Activated naive CD4-positive, alpha-beta T cell treated with Interleukin-2 at 50 U/mL for 16 hours (primary cell): ENCODE measurements at places on chromosomes 4 and X.
A peak's percentile ranks its signal among the peaks of the same experiment; 100 is the strongest.

DNA sequence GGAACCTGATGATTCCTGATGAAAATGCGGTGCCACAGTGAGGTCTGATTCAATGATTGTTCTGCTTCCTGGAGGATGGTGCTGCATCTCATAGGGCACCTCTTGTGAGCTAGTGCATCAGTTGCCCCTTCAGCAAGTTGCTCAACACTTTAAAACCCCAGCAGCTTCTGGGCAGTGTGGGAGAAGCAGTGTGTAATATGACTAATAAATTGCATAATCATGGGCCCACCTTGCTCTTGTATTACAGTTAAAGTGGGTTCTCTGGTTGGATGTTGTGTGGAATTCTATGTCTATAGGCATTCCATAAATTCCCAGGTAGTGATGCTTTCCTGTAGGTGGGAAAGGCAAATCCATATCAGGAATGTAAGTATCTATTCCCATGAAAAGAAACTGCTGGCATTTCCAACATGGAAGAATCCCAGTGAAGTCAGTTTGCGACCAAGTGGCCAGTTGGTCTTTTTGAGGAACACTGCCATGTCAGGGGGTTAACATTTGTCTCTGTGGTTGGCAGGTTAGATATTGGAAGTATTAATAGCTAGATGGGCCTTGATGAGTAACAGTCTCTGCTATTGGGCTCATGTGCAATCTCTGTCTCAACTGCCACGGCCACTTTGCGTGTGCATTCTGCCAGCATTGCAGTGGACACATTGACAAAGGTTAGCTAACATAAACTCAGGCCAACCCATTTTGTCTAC, 121.1 kb upstream of the OTUD4 start:
- no peak for DNase-seq

DNA sequence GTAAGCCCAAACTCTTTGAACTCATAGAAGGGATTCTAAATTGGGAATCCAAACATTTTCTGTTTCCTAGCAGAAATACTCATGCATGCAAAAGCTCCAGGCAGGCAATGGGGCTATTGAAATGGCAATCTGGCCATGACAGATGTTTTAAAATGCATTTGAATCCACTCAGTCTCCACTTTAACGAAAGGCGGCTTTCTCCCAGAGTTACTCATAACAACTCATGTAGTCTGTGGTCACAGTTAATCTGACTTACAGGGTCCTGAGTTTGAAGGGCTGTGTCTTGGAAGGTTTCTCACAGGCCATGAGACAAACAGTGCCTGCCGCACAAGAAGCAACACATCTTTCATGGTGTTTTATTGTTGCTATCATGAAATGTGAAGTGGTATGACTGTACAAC, 185.7 kb downstream of the AMELX start:
- DNase-seq: no peak

DNA sequence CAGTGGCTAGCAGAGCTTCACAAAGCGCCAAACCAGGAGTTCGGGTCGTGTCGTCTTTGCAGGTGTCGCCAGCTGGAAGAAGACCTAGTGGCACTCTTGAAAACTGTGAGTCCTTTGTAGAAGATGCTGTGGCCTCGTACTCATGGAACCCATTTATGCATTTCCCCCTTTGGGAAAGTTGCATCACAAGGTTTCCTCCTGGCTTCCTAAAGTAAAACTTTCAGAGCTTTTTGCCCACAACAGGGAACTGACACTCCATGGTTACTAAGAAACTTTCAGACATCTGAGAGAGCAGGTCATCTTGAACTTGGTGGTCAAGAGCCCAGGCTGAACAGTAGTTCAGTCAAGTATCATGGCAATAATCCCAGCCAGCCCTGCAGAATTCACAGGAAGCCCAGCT, 15.9 kb upstream of the NOCT start:
- DNase-seq: no peak

DNA sequence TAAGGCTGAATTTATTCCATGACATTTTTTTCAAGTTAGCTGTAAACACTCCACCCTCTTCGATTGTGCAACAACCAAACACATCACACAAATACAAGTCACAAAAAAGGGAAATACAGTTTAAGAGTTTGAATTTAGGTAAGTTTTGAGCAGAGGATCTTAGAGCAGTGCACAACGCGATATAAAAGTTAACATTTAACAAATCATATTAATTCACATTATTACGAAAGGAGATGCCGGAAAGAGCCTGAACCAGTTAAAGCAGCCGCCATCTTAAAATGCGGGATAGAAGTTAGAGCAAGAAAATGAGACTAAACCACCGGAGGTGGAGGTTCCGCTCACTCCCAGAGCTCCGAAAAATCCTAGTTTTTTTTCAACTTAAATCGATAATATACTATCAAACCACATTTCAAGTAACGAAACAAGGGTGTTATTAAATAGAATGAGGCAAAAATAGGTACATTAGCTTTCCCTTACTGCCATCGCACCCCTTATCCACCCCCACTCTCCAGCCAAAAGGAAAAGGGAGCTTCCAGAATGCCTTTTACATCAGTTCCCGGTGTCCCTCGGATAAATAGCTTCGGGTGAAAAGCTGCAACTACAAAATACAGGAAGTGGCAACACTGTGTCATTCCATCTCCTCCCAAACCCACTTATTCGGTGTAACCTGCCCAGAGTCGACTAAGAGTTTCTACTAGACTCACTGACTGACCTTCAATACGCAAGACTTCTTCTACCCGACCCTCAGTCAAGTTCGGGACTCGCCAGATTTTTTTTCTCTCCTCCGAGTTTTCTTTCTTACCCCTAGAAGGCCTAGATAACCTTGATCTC, 1.9 kb downstream of the UBE2D3 start:
- DNase-seq: peak; percentile 30
